NCI-H526 (cell line): ENCODE measurements at places on chromosomes 6 and 20.
A peak's percentile ranks its signal among the peaks of the same experiment; 100 is the strongest.

DNA sequence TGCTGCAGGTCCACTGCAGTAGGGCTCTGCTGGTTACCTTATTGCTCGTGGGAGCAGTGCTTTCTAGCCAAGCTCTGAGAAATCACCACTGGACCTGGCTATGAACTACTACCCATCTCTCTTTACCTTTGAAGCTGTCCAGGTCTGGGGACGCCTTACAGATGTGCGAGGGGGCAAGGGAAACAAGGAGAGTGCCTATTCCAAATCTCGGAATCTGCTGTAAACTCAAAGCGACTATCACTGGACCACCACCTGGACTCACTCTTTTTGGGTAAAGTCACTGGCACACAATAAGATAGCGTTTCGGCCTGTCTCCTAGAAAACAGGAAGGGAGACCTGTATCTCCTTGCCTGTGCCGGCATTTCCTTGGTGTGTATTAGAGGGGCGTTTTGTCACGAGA is 5.3 kb downstream of the NRN1 start:
- DNase-seq, result no peak

DNA sequence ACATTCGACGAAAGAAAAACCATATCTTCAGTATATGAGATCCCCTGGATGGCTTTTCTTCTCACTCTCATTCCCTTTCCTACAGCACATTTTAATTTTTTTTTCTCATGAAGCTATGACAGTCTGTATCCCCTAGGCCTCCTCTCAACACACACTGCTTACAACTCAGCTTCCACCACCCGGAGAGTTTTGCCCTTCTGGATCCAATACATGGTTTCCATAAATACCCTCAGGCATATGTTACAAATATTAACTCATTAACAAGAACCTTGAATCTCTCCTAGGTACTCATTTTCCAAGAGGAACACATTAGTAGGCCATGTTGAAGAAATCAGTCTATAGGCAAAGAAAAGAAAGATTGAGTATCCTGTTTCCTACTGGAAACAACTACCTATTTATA is 44.0 kb downstream of the PAK5 start:
- DNase-seq, result no peak

GRCh38 chr6:252775-253535 is 39.3 kb upstream of the DUSP22 start:
- no peak for DNase-seq

DNA sequence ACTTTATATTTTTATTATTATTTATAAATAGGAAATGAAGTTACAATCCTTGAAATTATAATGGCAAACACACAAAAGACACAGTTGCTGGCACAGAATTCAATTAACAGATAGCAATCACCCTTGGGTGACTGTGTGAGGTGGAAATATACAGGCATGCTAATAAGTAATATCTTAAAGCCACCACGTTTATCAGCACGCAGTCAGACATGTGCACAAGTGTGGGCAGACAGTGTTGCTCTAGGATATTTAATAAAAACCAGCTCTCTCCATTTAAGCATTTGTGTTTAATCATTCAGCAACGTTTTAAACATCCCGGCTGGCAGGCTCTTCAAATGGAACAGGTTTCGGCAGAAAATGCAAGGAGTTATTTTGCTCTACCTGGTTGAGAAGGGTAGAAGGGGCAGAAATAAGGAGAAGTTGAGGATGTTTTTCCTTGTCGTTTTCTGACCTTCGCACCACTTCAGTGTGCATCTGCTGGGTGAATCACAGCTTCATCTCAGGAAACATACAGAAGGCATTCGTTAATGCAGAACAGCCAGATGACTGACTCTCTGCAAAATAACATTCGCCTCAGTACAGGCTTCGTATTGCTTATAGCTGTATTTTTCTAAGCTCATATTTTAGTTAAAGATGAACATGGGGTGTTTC is 585.1 kb downstream of the QKI start:
- no peak for DNase-seq

DNA sequence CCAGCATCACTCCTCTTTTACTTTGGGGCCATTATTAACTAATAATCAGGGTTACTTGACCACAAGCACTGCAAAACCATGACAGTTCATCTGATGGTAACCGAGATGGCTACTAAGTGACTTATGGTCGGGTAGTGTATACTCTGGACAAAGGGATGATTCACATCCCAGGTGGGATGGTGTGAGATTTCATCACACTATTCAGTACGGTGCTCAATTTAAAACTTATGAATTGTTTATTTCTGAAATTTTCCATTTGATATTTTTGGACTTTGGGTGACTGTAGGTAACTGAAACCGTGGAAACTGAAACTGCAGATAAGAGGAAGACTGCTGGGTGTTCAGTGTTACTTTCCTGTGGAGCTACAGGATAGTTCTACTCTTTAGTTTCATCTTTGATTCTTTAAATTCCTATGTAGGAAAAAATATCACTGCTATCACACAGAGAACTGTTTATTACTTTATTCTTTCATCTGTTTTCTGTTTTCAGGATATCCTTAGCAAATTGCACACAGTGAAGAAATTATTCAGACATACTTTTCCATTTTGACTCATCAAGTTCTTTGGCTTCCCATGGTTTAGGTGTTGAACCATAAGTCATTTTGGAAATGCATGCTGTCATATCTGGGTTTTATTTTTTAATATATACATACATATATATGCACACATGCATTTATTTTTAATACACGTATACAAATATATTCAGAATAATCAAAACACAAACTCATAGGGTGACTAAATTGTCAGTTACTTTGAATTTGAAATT is 59.1 kb upstream of the C20orf144 start:
- DNase-seq, result no peak

GRCh38 chr6:39801456-39802251 is 9.5 kb downstream of the DAAM2 start:
- DNase-seq, result no peak

DNA sequence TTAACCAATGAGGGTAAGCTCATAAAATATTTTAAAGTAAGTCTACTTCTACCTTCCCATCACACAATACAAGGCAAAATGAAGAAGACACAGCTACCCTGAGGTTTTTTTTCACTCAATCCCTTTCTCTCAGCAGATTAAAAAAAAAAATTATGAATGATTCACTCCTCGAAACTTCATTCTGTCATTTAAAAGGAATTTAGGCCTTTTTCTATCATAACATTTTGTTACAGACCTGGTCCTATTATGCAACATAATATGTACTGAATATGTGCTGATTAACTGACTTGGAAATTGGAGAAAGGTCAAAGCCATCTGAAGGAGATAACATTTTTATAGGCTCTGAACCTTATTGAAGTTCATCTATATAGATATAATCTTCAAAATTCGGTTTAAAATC is 45.5 kb downstream of the PRL start:
- DNase-seq, result no peak

DNA sequence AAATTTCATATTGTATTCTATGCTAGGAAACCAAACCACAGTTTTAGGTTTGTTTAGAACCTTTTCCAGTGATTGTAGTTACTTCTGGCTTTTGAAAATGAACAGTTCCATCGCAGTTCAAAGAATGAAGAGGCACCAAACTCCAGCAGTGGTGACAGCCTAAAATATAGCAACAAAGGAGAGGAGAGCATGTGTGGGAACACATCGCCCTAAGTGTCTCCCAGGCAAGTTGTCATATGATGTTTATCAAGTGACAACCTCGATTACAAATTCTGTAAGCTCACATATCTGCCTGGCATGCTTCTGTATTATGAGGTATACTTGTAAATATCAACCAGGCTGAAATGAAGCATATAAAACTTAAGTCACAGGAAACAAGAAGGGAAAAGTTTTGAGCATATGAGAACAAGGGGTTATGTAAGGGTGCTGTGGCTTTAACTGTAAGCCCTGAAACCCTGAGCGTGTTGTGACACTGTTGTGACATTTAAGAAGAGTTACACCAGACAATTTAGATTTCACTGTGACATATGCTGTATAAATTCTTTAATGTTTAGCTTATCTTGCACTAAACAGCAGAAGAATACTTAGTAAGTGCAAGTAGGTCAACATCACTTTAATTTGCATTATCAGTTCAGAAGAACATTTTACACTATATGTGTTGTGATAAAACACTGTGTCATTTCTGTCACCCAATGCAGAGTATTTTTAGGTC is 29.1 kb upstream of the FBXL4 start:
- peak; percentile 12 for DNase-seq

GRCh38 chr6:31156641-31157040 is 961 bp downstream of the CCHCR1 start:
- DNase-seq, result no peak

- peak; percentile 49 for DNase-seq
Observed at GRCh38 chr6:121382467-121383121, 48.3 kb upstream of the TBC1D32 start.

DNA sequence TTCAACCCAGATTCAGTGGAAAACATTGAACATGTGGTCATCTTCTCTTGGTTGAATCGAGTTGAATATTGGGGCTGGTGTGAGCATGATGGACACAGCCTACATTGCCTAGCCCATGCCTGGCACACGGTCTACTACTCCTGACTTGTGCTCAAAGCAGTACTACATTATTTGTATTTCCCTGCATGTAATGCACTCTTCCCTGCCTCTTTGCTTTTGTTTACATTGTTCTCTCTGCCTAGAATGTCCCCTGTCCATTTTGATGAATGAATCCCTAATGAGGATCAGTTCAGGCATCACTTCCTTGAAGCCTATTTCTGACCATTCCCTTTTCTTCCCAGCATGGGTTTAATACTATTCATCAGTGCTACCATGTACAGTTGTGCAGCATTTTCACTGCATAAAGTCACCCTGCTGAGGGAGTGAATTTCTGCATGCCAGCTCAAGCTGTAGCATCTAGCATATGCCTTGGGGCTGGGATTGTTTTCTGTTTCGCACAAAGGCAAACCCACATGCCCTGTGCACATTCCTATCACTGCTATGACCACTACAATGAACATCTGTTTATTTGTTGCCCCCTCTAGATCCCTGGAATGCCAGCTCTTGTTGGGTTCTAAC is 75.3 kb upstream of the CCN6 start:
- DNase-seq, result no peak

DNA sequence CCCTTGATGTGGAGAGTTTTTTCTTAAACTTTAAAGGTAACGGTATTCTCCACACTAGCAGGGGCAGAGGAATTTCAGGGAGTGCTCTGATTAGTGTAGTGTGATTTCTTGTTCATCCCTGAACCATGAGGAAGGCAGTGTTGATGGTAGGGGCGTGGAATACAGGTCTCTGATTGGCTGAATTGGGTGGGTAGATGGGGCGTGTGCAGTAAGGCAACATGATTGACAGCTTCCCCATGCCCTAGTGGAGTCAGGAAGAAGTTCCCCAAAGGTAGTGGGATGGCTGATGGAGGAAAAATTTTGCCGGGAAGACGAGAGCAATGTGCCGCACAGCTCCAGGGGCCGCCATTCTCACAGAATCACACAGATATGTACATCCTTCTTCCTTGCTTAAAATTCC is 97.4 kb upstream of the SALL4 start:
- no peak for DNase-seq

GRCh38 chr6:131597446-131597845 is 24.4 kb downstream of the ARG1 start:
- DNase-seq, result no peak

DNA sequence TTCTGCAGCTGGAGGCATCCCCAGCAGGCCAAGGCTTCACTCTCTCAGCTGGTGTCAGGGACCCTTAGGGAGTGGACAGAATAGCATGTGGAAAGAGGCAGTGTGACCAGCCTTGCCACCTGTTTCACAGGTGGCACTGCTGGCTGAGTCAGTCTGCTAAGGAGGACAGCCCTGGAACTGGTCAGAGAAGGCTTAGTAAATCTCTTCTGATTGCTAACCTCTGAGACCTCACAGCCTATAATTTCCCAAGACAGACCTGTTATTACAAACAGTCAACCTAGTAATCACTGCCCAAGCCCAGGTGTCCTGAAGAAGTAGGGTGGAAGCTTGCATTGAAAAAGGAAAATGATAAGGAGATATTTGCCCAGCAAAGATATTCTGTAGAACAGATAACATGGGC is 26.4 kb upstream of the PAQR8 start:
- no peak for DNase-seq

DNA sequence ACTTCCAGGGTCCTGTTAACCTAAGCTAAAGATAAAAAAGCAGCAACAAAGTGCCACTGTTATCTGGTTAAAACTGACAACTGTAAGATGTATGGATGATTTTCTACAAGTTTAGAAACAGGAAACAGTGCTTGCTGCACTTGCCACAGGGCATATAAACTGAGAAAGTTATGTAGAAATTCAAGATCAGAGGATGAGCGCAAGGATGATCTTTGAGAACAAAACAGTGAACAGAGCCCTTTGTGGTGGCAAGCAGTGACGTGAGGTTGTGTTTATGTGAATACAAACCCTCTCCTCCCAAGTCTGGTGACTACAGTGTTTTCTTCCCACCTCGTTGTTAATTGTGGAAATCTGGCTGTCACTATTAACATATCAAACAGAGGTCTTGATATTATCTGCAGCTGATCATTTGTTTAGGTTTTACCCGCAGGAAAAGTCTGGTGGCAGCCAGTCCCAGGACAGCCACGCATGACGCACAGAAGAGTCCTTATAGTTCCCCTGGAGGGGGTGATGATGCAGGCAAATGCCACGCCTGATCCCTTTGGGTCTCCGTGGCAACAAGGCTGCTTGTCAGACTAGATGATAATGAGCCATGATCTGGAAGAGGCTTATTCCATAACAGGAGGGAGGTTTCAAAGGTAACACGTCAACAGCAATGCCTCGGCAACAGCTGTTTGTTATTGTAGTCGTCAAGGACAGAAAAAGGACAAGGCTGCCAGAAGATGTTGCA is 43.1 kb upstream of the TNFAIP3 start:
- DNase-seq, result peak; percentile 36

GRCh38 chr6:105193647-105194046 is 13.8 kb upstream of the POPDC3 start:
- no peak for DNase-seq

DNA sequence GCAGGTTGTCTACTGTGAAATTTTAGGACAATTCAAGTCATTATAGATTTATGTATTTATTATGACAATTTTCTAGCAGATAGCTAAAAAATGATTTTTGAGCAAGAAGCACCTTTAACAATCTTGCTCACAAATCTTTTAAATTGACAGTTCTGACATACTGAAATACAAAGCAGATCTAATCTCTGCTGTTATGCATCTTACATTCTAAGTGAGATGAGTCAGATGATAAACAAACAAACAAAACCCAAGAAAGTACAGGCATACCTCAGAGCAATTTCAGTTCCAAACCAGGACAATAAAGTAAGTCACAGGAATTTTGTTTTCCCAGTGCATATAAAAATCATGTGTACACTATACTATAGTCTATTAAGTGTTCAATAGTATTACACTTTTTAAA is 430.7 kb upstream of the PTCHD4 start:
- no peak for DNase-seq

GRCh38 chr6:85000001-85000400 is 235.6 kb upstream of the TBX18 start:
- DNase-seq, result no peak

GRCh38 chr20:36875702-36876472 is at the start of gene TLDC2:
Gene TLDC2 (plus strand): TSS chr20:36876138. CDS start chr20:36876175, 37 bp downstream.
- DNase-seq, result no peak

- DNase-seq, result no peak
Observed at GRCh38 chr20:43731469-43731868, 4.7 kb upstream of the GTSF1L start.
